ENCODE measurements at places on chromosomes 16 and 17. TPM values are rescaled to one million over a fixed set of nuclear protein-coding genes. Genes with fewer than 3 reads are reported as not detected.

DNA sequence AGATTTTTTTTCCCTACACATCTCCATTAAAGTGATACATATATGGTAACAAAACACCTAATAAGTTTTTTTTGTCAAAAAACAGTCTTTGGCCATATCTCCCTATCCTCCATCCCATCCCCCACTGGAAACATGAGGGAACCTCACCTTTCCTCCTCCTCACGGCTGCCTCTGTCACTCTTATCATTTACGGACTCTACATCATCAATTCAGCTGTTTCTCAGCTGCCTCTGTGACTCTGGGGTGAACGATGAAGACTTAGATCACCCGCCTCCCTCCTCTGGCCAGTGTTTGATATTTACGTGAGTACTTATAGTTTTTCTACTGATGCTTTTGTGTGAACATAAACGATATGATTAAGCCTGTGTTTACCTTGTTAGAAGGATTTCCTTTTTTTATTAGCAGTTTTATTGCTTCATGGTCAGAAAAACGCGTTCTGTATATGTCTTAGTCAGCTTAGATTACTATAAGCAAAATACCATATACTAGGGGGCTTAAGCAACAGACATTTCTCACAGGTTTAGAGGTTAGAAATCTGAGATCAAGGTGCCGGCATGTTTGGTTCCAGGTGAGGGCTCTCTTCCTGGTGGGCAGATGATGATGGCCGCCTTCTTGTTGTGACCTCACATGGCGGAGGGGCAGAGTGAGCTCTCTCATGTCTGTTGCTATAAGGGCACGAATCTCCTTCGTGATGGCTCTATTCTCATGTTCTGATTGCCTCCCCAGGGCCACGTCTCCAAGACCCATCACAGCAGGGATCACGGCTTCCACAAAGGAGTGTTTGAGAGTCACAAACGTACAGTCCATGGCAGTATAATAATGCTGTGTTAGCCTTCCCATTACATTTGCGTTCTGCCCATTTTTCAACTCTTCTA is 32.1 kb downstream of the DNAH17 start:
- DNase-seq, result no peak

- no peak for DNase-seq
Observed at GRCh38 chr17:4008441-4009185, 44.4 kb upstream of the ATP2A3 start.

DNA sequence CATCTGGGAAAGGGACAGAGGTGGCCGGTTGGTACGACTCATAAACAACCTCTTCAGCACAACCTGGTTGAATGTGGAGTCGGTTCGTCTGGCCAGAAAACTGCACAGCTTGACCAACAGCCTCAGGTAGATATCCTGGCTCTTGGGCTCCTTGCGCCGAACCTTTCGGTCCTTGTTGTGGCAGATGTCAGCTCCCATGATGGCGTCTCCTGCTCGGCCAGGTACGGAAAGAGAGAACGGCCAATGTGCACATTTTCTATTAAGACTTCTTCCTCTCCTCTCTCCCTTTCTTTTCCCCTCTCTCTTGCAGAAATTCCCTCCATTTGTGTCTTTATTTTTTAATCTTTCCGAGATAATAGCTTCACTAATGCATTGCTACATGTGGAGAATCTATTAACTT is 41.8 kb upstream of the CNTNAP4 start:
- no peak for DNase-seq

DNA sequence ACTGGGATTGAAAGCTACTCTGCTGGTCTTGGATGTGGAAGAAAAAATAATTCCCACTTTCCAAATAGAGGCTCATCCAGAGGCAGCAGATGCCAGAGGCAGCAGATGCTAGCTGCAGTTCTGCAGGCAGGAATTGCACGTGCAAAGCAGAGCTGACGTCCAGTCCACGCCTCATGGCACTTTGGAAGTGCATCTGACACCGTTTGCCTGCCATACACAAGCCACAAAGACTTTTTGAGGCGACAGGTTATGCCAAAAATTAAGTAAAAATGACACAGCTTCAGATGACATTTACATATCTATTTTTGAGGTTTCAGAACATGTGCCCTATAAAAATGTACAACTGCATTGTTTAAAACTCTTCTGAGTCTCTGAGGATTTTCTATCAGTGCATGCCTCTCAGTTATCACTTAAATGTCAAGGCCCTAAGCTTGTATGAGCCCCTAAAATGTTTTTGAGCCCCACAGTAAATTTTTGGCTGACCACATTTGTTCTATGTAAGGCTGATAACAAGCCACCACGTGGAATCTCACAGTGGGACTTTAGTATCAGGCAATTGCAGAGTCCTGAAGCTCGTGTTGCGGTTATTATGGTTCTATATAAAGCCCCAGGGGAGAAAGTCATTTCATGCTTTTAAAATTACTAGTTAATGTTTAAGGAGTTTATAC is 239.2 kb downstream of the PRKCA start:
- no peak for DNase-seq

- DNase-seq, result no peak
Observed at GRCh38 chr17:33753452-33753851, 460.4 kb upstream of the ASIC2 start.

- no peak for DNase-seq
Observed at GRCh38 chr16:368388-369158, 1.8 kb downstream of the MRPL28 start.

- DNase-seq, result no peak
Observed at GRCh38 chr16:69935278-69935711, 15.8 kb upstream of the CLEC18A start.

DNA sequence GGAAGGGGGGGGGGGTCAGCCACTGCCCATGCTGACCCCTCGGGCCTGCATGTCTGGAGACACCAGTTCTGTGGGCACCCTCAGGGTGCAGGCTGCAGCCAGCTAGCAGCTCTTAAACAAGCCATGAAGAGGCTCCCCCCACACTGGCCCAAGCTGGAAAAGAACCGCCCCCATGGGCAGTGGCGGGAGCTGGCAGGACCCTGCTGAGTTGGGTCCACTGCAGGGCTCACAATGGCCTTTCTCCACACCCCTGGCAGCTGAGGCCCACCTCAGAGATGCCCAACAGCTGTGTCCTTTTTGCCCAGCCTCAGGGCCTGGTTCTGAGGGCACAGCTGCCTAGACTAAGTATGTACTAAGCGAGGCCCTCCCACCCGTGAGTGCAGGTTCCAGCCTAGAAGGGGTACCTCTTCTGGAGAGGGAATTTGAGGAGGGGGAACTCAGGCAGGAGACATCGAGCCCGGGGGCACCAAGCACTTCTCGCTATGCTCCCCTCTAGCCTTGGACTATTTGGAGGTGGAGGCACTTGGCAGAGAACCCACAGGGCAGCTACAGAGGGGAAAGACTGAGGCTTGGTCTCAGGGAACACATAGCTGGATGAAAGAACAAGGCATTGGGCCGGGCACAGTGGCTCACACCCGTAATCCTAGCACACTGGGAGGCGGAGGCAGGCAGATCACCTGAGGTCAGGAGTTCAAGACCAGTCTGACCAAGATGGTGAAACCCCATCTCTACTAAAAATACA is 3.2 kb downstream of the THRA start:
- peak; percentile 72 for DNase-seq

GRCh38 chr16:67270931-67271338 is 8.4 kb upstream of the PLEKHG4 start:
- DNase-seq, result peak; percentile 63

GRCh38 chr17:39306509-39307212 is 80.9 kb upstream of the STAC2 start:
- DNase-seq, result no peak

DNA sequence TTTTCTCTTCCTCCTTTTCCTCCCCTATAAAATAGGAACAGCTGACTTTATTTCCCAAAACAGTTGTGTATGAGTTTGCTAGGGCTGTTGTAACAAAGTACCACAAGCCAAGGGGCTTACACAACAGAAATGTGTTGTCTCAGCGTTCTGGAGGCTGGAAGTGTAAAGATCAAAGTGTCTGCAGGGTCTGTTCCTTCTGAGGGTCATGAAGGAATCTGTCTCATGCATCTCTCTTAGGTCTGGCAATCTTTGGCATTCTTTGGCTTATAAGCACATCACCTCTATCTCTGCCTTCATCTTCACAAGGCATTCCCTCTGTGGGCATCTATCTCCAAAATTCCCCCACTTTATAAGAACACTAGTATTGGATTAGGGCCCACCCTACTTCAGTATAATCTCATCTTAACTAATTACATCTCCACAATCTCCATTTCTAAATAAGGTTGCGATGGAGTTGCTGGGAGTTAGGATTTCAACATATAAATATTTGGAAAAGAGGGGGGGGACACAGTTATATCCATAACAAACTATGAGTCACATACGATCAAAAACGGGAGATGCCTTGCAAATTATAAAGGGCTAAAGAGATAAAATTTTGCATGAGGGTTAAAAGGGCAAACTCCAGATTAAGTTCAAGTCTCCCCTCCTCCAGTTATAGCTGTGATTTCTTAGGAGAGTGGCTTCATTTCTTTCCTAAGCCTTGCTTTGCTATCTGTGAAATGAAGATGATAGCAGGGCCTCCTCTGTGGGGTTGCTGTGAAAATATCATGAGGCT is 109.7 kb downstream of the VAT1L start:
- no peak for DNase-seq

- peak; percentile 30 for DNase-seq
Observed at GRCh38 chr16:50280932-50281331, 14.6 kb downstream of the ADCY7 start.

DNA sequence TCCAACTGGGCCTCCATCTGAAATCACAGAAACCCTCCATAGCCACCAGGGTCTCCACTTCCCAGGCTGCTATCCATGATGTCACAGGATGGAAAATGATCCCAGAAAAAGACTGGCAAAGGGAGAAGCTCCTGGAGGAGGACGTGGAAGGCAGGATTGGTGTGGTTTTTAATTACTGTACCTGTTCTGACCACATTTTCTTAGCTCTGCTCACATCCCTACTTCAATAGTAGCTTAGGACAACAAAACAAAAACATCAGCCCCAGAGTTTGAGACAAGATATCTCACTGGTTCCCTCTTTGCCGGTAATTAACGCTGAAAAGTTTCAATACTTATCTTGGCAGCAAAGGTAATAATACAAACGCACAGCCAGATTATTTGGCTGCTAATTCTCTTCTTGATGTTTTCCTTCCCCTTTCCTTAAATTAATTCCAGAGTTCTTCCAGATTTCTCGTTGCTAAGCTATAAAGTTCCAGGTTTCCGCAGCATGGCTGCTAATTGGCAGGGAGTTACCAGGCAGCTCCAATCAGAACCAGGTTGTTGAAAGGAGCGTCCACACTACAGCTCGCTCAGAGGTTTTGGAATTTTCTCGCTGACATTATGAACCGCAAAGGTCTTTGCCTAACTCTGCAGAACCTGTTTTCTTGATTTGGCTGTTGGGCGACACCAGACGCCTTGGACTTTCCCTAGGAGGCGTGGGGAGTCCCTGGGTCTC is 263.4 kb downstream of the MRTFB start:
- no peak for DNase-seq

DNA sequence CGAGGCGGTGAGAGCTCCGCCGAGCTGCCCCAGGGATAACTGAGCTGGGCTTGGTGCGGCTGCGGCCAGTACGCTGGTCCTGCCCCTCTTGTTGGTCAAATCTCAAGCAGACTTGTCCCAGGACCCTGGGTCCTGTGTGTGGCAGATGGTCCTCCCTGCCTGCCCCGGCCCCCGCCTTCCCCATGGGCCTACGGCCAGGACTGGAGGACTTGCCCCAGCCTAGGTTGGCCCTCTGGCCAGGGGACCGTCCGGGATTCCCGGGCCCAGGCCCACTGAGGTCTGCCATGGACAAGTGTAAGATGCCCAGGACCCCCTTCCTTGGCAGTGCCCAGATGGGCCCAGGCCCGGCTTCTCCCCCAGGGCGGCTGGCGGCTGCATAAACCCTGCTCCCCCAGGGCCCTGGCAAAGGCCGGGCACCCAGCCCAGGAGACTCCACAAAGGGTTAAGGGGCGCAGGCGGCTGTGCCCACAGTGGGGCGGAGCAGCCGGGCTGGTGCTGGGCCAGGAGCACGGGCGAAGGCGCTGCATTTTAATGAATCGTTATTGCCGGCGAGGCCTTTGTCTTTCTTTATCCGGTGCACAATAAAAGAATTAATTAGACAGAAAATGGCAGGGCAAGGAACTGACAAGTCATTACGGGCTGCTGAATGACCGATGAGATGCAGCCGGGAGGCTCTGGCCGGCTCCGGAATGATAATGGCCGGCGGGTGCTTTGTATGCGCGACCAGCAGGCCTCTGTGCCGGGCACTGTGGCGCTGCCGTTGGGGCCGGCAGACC is 9.1 kb downstream of the SOX8 start:
- no peak for DNase-seq

DNA sequence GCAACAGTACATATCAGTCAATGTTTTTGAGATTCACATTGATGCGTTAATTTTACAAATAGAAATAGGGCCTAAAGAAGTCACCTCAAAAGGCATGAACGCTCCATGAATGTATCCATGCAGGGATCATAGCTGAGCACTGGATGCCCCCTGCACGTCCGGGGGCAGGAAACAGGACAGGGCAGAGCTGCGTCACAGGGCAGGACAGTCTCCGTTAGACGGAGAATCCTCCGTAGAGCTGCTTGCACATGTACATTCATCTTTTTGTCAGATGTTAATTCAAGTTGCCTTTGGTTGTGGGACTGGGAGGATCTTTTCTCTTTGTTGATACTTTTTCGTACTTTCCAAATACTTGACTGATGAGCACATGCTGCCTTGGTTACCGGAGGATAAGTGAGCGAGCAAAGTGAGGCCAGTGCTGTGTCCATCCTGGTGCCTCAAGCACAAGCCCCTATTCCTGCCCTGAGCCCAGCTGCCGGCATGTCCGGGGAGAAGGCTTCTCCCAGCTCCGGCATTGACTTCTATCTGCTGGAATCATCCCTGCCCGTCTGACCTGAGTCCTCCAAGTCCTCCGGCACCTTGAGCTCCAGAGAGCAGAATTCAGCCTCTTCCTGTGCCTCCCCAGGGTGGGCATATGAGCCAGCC is 15.0 kb downstream of the GAA start:
- DNase-seq, result no peak

- DNase-seq, result peak; percentile 93
Observed at GRCh38 chr17:17001874-17002520, 30.1 kb upstream of the TNFRSF13B start.

DNA sequence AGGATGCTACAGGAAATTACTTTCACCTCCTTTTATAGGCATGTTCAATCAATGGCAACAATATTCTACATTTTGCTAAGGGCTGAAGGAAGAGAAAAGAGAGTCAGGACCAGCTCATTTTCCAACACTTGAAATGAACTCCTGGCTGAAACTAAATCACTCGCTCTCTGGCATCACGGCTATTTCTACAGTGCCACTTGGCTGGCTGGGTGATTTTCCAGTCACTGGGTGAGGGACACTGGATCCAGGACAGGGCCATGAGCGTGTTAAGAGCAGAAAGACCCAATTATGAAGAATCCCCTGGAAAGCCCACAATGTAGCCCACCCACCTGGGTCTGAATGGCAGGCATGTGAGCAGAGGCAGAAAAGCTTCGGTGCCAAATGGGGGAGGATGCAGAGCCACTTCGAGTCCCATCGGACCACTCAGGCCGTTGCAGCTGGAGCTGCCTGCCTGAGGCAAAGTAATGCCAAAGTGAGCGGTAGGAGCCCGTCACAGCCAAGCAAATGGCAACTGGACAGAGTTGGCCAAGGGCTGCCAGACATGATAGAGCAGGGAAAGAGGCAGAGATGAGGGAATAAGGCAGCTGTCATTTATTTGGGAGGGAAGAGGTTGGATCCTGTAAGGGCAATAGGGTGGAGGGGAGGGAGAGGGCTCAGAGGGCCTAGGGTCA is 246.2 kb downstream of the STX8 start:
- DNase-seq, result no peak

KRTAP4-1 gene
- not detected for total RNA-seq

GDPD3 gene
- 4.0 TPM for total RNA-seq

HBA1 gene
- 2,742 TPM for total RNA-seq

KRT24 gene
- not detected for total RNA-seq

CACNA1H gene
- 79.2 TPM for total RNA-seq

C16orf96 gene
- total RNA-seq, result 0.10 TPM
